ENCODE measurements at places on chromosomes 11 and 22.

DNA sequence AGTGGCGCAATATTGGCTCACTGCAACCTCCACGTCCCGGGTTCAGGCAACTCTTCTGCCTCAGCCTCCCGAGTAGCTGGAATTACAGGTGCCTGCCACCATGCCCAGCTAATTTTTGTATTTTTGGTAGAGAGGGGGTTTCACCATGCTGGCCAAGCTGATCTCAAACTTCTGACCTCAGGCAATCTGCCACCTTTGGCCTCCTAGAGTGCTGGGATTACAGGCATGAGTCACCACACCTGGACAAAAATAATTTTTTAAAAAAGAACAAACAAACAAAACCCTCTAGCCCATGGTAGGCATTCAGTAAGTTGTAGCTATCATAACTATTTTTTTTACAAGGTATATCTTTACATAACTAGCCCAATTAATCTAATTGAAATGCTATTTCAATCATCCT is 73.9 kb upstream of the CAPRIN1 start:
- DNase-seq: no peak

- DNase-seq: no peak
Observed at GRCh38 chr11:43547889-43548381, 132.6 kb upstream of the HSD17B12 start.

DNA sequence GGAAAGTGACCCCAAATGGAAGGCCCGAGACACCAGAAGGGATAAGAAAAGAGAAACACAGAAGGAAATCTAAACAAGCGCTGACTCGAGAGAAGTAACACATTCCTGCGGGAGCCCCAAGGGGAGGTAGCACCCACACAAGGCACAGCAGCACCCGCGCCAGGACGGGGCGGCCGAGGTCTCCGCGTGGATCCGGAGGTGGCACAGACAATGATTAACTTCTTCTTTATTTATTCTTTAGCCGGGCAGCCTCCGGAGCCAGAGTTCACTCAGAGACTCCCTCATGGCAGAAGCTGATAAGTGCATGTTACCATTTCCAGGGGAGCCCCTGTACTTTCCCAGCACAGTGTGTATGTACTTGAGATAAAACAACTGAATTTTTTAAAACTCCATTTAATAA is 5.1 kb downstream of the TOLLIP start:
- no peak for DNase-seq

GRCh38 chr11:46373787-46374740 is 7.4 kb upstream of the MDK start:
- DNase-seq: no peak

GRCh38 chr11:127376301-127376700 is 375.7 kb upstream of the KIRREL3 start:
- DNase-seq: no peak

GRCh38 chr11:133995066-133995465 is 38.3 kb upstream of the IGSF9B start:
- DNase-seq: no peak

DNA sequence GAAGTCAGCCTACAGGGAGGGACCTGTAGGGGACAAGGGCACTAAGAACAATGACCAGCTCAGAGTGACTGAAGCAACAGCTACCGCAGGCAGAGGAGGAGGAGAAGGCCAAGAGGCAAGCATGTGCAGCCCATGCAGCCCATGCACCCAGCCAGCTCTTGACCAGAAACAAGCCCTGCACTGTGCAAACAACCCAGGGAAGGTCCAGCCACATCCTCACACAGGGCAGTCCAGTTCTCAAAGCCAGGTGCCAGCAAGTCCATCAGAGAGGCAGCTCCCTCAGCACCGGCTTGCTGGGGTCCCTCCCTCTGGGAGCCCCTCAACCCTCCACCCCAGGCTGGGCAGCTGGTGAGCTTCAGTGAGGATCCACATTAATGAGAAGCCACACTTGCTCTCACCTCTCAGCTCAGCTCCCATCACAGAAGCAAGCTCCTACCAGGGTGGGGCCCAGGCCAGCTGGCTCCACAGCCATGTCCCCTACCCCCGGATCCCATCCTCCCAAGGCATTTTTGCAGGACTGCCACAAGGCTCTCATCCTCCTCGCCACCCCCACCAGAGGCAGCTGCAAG is 7.1 kb downstream of the DGCR2 start:
- no peak for DNase-seq

GRCh38 chr11:72621008-72621610 is 53.1 kb downstream of the PDE2A start:
- no peak for DNase-seq

DNA sequence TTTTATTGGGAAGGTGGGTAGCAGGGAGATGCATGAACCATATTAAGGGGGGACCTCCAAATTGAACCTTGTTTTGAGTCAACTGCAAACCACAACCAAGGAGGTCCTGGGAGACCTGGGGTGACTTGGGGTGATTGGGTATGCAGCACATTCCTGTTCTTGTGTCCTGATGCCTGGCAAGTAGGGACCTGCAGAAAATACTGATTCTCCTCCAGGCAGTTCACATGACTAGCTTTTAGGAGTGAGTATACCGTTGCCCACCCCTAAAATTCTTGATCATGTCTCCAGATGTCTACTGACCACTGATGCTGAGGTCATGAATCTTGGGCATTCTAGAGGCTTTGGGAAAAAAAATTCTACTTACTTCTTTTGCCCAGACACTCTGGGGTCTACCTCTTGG is 6.3 kb downstream of the EHF start:
- DNase-seq: no peak

DNA sequence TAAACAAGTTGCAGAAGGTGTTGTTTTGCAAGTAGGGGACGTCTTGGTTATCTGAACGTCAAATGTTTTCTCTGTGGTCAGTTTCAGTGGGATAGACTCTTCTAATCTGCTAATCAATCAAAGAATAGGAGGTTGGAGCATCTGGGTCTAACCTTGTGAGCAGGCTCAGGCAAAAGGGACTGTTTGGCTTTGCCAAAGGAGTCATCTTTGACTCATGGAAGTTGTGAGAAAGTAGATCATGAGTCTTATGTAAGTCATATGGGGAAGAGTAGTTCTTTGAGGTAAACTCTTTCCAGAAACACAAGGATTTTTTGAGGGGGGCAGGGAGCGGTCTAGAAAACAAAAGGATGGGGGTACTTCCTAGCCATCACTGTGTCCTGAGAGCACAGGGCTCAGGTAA is 27.1 kb upstream of the TOP3B start:
- DNase-seq: no peak

DNA sequence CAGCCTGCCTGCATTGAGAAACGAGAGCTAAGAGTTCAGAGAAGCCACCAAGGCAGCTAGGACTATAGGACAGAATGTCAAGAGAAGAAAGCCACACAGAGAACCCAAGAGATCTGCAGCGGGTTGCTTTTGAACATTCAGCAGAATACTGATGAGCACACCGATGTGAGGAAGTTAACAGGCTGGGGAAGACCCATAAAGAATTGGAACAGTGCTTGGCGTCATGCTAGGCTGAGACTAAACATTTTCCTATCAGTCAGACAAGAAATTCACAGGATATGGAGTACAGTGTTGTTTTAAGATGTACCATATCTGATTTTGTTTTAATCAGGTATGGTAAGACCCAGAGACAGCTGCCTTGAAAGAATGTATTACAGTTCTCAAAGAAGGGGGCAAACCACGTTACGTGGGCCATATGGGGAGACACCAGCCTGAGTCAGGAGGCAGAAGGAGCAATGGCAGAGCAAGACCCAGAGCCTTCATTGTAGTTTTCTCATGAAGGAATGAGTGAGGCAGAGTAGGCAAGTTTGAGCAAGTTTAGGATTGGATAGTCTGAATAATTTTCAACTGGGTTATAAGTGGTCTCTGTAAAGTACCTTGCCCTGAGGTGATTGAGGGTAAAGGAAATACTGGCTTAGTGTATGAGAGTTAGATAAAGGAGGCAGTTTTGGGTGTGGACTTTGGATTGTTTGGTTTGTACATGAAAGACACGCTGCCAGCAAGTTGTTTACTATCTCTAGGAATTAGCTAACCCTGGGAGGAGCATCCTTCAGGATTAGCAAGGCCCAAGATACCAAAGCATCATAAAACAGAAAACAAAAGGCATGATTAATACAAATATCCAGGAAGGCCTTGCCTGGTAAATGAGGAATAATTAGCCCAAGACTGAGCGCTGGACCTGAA is 14.3 kb downstream of the LRRC75B start:
- no peak for DNase-seq

GRCh38 chr11:106827687-106828086 is 190.6 kb downstream of the GUCY1A2 start:
- no peak for DNase-seq

- peak; percentile 80 for DNase-seq
Observed at GRCh38 chr11:47161134-47161854, 15.4 kb downstream of the ARFGAP2 start.

GRCh38 chr11:69444381-69445130 is 36.9 kb upstream of the LINC01488 start:
- DNase-seq: peak; percentile 97

DNA sequence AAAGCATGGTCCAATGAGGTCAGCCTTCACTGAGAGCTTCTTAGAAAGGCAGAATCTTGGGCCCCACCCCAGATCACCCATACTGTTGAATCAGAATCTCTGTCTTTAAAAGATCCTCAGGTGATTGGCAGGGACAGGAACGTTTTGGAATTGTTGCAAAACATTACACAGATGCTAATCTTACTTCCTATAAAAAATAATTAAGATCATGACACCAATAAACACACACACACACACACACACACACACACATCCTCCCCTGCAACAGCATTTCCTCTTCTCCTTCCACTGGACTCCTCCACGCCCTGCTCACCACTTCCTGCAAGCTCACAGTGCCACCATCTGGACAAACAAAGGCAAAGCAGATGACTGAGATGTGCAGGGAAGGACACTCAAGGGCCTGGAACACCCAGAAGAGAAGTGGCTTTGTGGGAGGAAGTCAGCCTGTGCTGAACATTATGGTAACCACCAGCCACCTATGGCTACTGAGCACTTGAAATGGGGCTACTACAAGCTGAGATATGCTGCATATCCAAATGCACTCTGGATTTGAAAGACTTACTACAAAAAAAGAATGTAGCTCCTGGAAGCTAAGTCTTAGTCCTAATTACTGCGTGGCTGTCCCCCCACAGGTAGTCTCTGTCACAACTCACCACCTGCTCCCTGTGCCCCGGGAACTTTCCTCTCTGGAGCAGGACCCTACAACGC is 65.6 kb downstream of the BTG4 start:
- DNase-seq: peak; percentile 95

- peak; percentile 97 for DNase-seq
Observed at GRCh38 chr11:61297746-61298145, 2.6 kb upstream of the VWCE start.

DNA sequence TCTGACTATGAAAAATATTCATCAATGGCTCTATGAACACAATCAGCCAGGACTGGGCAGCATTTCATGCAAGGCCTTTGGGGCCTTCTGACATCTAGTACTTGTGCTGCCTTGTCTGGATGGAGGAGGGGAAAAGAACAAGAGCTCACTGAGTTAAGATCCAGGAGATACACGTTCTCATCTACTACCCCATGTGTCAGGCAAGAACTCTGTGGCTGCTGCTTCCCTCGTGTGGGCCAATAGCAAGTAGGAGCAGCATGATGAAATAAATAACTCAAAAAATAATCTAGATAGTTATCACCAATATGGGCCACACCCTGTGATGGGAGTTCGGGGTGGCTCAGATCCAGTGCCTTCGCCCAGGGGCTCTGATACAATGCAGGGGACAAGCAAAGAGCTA is 7.3 kb downstream of the KCNE3 start:
- no peak for DNase-seq

- peak; percentile 48 for DNase-seq
Observed at GRCh38 chr11:95715777-95716241, 73.8 kb downstream of the FAM76B start.

DNA sequence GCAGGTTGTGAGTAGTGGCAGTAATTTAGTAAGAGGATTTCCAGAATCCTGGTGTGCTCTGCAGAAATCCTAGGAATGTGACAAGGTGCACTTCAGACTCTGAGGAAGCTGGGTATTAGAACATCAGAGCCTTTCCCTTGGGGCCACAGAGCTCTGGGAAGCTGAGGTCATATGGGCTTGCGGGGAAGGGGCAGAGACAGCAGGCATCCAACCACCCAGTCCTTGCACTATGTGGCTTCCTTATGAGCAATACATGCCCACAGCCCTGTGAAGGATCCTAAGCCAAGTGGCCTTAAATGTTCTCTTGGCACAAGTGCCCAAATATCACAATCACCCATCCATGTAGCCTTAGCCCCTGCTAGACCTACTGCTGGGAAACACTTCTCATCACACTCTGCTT is 46.2 kb downstream of the P4HA3 start:
- no peak for DNase-seq

GRCh38 chr22:44074337-44074984 is 50.4 kb downstream of the PARVB start:
- no peak for DNase-seq

DNA sequence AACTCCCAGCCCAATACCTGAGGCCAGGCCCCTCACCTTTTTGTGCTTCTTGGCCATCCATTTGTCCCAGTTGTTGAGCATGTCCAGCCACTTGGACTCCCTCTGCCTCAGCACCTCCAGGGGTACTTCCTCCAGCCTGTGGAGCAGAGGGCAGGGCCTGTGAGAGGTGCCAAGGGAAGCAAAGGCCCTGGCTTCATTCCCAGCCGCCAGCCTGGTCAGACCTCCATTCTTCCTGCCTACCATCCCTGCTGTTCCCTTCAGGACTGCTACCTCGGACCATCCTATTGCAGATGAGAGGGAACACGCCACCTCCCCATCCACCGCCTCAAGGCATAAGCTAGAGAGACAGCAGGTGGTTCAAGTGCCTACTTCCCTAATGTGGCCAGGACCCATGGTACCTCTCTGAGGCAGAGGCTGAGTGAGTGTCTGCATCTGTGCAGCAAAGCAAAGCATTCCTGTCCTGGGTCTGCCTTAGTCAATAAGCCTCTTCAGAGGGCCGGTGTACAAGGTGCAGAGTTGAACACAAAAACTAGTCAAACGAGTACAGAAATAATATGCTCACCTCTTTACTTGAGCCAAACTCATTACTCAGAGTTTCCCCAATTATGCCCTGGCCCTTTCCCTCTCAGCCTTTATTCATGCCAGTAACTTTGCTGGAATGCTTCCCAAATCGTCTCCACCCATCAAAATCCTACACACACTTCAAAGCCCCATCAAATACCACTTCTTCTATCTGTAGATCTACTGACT is 15.4 kb upstream of the CASTOR1 start:
- no peak for DNase-seq

GRCh38 chr11:71563406-71563805 is 2.0 kb upstream of the KRTAP5-10 start:
- peak; percentile 80 for DNase-seq

DNA sequence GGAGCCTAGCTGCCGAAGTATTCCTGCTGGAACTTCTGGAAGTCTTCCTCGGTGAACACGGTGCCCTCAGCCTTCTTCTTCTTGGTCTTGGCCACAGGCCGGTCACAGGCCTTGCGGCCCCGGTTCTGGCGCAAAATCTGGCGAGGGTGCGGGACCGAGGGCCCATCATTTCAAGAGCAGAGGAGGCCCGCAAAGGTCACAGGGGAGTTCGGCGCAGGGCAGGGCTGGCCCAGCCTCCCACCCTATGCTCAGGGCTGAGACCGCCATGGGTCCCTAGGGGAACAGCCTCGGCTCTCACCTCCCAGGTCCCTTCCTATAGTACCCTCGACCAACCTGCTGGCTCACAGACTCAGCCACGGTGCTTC is 3.1 kb downstream of the RPS19BP1 start:
- DNase-seq: no peak

Data from cardiac fibroblast (primary cell).